Activated naive CD8-positive, alpha-beta T cell treated with anti-CD3 and anti-CD28 coated beads, Interleukin-2, amount 50 U/mL, for 24 hours (primary cell): ENCODE measurements at places on chromosomes 4 and X.

GRCh38 chr4:172654457-172654856 lies 514.2 kb upstream of the GALNT7 start:
- DNase-seq: no peak

GRCh38 chr4:123554801-123555232 lies 158.2 kb downstream of the SPRY1 start:
- DNase-seq: no peak

GRCh38 chr4:38710053-38710452 lies 46.1 kb downstream of the KLF3 start:
- no peak for DNase-seq

DNA sequence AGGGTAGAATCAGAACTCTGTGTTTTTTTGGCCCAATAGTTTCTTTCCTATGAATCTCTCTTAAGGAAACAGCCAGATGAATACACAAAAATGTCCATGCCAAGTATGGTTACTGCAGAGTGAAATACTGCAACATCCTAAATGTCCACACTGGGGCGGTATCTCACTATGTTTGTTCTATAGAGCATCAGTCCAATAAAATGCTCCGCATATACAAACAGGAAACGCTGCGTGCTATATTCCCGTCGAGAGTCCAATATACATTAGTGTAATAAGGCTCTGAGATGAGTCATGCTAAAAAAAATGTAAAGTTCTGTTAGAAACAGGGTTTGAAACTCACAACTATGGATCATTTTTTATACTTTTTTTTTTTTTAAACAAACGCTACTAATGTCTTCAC lies 72.9 kb upstream of the ENOX2 start:
- DNase-seq: peak; percentile 6

DNA sequence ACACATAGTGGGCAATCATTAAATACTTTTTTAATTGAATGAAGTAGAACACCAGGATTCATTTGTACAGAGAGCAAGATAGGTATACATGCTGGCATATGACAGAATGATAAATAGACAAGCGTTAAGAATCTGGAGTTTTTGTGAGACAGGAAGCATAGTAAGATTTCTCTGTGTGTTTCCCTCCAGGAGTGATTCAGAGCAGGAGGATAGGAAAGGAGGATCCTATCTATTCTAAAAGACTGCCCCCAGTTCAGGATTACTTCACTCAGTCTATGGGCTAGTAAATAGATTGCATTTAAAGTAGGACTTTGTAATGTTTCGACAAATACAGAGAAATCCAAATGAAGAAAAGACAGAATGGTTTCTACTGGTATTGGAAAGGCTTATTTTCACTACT lies 423.7 kb downstream of the PDGFC start:
- DNase-seq: no peak

GRCh38 chr4:1310031-1310795 lies 20.5 kb downstream of the MAEA start:
- DNase-seq: no peak

DNA sequence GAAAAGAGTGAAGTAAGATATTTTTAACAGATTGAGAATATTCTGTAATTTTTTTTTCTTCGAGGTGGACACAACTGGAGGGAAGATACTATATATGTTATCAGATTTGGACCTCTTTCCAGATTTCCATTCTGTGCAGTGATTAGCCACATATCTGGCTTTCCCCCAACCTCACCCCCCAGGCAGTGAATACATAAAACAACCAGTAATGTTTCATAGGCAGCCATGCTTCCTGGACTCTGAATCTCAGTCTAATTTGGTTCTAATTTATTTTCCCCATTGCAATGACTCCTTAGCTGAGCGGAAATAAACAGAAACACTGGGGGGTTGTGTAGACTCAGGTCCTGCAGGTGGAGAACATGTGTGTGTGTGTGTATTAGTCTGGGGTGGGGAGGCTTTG lies 226.5 kb downstream of the FBXW7 start:
- DNase-seq: no peak

DNA sequence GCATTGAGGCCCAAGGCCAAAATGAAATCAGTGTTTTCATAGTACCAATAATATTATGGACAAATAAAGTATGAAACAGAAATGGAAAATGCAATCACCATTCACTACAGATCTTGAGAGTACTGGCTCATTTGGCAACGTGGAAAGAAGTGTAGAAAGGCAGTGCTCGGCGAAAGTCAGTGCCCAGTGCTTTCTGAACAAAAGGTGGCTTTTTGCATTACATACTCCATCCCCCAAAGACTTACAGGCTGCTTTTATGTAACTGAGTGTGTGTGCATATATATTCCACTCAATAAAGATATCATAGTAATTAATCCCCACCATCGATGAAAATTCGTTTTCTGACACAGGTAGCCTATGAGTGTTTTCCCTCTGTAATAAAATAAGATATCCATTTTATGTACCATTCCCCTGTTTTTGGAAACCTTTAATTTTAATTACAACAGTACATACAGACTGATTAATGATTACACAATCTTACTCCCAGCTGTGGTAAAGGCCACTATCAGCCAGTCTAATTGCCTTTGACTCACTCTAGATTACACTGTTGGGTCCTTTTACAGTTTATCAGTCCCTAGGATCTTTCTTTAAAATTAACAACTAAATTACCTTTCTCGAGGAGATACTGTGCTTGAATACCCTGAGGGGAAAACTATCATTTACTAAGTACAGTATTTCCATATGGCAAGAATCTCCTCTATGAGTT lies 65.9 kb downstream of the MAD2L1 start:
- no peak for DNase-seq

DNA sequence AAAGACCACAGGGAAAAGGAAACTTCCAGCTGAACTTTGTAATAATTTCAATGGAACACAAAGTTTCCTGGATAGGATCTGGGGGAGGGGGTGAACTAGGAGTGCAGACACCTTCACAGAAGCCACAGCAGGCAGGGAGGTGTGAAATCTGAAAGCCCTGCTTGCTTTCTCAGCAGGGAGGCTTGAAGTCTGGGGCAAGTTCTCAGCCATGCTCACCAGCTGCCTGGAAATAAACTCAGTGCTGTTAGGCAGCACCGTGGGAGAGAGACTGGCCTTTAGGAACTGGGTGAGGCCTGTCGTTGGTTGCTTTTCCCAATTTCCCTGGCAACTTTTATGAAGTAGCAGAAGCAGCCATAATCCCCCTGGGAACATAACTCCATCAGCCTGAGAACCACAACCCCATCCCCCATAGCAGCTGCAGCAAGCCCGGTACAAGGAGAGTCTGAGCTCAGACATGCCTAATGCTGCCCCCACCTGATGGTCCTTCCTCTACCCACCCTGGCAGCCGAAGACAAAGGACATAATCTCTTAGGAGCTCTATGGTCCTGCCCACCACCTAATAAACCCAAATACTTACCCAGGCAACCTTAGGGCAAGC lies 39.2 kb upstream of the NMU start:
- no peak for DNase-seq

DNA sequence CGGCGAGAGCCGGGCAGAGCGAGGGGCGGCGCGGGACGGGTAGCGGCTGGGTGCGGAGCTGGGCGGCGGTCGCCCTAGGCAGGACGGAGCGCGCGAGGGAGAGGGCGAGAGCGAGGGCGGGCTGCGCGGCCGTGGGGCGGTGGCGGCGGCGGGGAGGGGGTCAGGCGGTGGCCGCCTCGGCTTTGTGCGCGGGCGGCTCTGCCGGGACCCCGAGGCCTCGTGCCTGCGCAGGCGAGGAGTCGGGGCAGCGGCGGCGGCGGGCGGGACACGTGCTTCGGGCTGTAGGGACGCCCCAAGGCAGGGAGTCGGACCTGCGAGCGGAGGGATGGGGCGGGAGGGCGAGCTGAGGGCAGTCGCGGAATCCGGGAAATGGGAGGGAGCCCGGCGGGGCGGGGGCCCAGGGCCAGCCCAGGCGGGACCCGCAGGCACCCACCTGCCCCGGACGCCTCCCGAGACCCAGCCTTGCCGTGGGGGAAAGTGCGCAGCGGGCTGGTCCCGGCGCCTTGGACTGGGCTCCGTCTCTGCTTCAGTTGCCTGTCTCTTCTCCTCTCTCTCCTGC lies 465 bp downstream of the BMPR1B start:
- peak; percentile 6 for DNase-seq

DNA sequence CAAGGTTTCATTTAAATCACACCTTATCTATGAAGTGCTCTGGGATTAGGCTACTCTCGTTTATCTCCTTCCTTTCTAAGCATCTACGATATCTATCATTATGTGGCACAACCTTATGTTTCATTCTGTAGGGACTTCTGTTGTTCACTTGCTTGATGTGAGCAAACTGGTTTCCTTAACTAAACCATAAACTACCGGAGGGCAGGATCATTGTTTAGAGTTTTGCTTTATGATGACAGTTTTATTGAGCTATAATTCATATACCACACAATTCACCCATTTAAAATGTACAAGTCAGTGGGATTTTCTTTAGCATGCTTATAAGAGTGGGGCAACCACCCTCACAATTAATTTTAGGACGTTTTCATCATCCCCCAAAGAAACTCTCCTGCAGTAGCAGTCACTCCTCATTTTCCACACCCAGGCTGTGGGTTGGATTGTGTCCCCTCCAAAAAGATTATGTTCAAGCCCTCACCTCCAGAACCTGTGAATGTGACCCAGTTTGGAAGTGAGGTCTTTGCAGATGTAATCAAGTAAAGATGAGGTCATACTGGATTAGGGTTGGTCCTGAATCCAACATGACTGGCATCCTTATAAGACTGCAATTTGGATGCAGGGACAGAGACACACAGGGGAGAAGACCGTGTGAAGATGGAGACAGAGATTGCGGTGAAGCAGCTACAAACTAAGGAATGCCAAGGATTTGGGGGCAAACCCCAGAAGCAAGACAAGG lies 42.1 kb upstream of the SH3RF1 start:
- no peak for DNase-seq

GRCh38 chr4:108010167-108010566 lies 20.5 kb downstream of the HADH start:
- no peak for DNase-seq

- no peak for DNase-seq
Observed at GRCh38 chr4:25101836-25102235, 58.4 kb downstream of the SEPSECS start.

GRCh38 chr4:88158038-88158488 lies 376 bp downstream of the ABCG2 start:
- no peak for DNase-seq

DNA sequence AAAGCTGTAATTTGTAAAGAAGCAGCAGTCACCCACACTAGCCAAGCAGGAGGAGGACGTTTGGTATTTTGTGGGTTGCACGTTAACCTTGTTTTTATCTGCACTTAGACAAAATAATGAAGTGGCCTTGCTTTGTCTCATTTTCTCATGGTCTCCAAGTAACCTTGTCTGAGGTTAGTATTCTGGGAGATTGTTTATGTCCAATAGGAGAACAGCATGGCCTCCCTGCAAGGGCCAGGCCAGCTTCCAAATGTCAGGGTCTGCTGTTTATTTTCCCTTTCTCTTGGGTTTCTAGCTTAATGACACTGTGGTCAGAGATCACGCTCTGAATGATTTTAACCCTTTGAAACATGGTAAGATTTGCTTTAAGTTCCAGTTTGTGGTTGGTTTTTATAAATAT lies 29.9 kb downstream of the PNMA6E start:
- DNase-seq: no peak
